Stimulated activated CD4-positive, alpha-beta T cell treated with anti-CD3 and anti-CD28 coated beads, Interleukin-1b, Interleukin-23, amount 100 ng/mL, for 4 hours (primary cell): ENCODE measurements at places on chromosomes 7 and 10.

GRCh38 chr7:26948617-26949118 is 84.3 kb upstream of the SKAP2 start:
- DNase-seq = no peak

- DNase-seq = no peak
Observed at GRCh38 chr10:25457552-25457951, 282.8 kb downstream of the GPR158 start.

DNA sequence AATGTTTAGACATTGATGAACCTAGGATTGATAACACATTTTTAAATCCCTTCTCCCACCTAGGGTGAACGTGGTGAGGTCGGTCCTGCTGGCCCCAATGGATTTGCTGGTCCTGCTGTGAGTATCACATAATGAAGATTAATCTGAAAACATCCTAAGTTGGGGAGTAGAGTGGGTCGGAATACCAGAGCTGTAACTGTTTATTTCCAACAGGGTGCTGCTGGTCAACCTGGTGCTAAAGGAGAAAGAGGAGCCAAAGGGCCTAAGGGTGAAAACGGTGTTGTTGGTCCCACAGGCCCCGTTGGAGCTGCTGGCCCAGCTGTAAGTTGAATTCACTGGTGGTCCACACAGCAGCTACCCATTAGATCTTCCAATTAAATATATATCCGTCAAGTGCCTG is 25.6 kb downstream of the COL1A2 start:
- no peak for DNase-seq

- no peak for DNase-seq
Observed at GRCh38 chr10:89981891-89982290, 280.5 kb downstream of the KIF20B start.

GRCh38 chr10:12408472-12408871 is 59.1 kb downstream of the CAMK1D start:
- no peak for DNase-seq

- no peak for DNase-seq
Observed at GRCh38 chr10:51602326-51602725, 97.1 kb downstream of the CSTF2T start.

DNA sequence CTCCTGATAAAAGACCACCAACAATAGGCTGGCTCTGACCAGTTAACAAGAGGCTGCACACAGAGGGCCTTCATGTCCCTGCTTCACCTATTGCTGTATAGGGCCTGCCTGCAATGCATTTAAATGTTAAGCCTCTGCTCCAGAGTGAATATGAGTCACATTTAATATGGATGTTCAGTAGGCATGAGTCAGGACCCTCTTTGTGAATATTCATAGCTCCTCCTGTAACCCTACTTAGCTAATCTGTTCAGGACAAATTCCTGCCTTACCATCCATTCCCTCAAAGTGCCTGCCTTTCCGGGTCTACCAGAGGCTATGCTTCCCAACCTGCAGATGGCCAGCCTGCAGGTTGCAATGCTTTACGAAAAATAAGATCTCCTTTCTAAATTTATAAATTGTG is 32.5 kb downstream of the ARHGAP22 start:
- DNase-seq = no peak

GRCh38 chr7:39434012-39434411 is 132.2 kb upstream of the YAE1 start:
- no peak for DNase-seq

GRCh38 chr7:155560982-155561686 is 14.8 kb upstream of the CNPY1 start:
- no peak for DNase-seq

GRCh38 chr10:98080494-98080893 is 50.1 kb upstream of the CRTAC1 start:
- no peak for DNase-seq

GRCh38 chr10:100327007-100327717 is 2.9 kb downstream of the PKD2L1 start:
- no peak for DNase-seq

GRCh38 chr10:78914060-78914378 is 154.7 kb upstream of the ZMIZ1 start:
- DNase-seq = no peak

DNA sequence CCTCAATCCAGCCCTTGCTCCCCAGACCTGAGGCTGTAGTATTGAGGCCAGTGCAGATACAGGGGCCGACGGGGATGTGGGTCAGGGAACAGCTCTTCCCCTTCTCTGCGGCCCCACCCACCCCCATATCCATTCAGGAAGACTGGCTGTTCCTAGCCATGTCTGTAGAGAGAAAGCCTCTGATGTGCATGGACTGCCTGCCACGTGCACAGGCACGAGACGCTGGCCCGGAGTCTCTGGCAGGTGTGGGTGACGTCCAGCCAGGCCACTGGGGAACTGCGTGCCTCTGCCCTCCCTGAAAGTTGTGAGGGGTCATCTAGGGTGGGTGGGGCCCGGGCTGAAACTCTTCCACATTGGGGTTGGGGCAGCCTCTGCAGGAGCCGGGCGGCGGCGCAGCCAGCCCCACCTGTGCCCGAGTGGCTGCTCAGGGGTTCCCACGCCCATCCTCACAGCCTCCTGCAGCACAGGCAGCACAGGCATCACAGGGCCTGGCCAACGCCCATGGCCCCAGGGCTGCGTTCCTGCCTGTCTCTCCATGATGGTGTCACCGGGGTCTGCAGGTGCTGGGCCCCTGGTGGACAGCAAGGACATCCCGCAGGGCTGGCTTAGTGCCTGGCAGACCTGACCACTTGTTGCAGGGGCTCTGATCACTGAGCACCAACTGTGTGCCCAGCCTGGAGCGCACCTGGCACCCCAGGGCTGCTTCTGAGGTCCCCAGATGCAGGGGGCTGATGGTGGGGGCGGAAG is 27.5 kb downstream of the MICALL2 start:
- DNase-seq = no peak

GRCh38 chr7:25028370-25029021 is 48.5 kb upstream of the OSBPL3 start:
- DNase-seq = no peak

DNA sequence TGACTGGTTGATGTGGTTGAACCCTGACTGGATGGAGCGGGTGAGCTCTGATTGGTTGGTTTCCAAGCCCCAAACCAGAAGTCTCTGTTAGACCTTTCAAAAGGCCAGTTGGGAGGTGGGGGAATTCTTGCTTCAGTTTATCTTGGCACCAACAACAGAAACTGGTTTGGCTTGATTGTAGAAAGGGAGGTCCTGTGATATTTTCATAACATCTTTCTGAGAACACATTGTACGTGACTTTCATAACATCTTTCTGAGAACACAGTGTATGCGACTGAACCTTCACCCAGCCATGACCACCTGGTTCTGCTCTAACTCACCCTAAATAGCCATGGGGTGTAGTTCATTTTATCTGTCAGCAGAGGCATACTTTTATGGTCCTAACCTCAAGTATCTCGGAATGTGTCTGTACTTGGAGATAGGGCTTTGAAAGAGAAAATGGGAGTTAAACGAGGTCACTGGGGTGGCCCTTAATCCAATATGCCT is 88.3 kb downstream of the GALNT17 start:
- DNase-seq = no peak

GRCh38 chr10:88019753-88020152 is 156.3 kb downstream of the PTEN start:
- DNase-seq = no peak

DNA sequence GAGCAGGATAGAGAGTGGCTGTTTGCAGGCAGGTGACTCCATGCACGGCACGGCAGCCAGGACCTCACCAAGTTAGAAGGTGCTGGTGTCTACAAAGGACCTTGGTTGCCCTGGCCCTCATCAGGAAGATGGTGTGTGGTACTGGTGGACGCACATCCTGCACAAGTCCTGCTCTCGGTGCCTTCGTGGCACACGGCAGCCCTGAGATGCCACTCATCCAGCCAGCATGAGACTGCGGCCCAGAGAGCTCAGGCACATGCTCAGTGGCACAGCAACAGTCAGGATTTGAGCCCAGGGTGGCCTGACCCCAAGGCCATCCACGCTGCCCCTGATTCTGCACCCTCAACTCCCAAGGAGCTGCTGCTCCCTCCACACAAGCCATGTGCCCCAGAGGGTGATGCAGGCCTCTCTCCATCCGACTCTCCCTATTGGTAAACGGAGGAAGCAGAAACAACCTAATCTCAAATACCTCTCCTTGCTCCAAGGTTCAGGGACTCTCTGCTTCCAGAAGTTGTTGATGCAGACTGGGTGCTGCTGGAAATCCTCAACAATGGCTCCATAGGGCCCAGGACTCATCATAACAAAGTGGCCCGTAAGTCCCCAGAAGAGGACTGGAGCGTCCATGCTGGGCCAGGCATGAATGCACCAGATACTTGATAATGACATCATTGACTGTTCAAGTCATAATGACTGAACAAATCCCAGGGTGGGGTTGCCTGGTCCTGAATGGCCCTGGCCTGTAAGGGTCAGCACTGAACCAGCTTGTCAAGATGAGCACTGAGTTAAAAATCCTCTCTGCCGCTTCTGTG is 93.6 kb downstream of the ARHGAP22 start:
- DNase-seq = no peak
